ENCODE measurements at places on chromosomes 6 and 20. TPM values are rescaled to one million over a fixed set of nuclear protein-coding genes. Genes with fewer than 3 reads are reported as not detected.

DNA sequence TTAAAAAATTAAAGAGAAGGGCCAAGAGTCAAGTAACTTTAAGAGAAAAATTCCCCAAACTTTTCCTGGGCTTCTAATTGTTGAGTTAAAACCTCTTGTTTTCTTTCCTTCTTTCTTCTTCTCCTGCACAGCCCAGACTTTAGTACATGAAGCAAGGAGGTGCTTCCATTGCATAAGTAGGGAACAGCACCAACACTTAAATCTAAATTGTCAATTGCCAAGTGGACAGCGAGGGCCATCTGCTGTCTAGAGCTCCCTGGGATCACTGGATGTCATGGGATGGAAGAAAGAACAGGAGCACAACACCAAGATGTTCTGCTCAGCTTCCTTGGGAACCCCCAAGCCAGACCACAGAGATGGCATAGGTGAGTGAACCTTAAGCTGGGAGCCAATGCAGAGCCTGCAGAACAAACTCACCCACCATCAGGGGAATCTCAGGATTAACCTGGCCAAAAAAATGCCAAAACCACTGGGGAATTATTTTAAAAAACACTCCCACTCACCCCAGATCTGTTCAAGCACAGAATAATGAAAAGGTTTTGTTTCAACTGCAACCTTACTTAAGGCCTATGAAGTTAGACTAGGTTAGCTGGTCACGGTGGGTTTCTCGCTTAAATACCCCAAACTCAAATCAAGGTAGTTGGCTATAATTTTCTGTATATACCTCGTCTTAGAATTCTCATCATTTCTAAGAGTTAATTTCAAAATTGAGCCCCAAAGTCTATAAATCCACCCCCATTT, 67.8 kb downstream of the TNFRSF21 start:
- no peak for DNase-seq

- DNase-seq, result peak; percentile 8
Measured at GRCh38 chr20:61726979-61727378, 338.7 kb downstream of the TAF4 start.

DNA sequence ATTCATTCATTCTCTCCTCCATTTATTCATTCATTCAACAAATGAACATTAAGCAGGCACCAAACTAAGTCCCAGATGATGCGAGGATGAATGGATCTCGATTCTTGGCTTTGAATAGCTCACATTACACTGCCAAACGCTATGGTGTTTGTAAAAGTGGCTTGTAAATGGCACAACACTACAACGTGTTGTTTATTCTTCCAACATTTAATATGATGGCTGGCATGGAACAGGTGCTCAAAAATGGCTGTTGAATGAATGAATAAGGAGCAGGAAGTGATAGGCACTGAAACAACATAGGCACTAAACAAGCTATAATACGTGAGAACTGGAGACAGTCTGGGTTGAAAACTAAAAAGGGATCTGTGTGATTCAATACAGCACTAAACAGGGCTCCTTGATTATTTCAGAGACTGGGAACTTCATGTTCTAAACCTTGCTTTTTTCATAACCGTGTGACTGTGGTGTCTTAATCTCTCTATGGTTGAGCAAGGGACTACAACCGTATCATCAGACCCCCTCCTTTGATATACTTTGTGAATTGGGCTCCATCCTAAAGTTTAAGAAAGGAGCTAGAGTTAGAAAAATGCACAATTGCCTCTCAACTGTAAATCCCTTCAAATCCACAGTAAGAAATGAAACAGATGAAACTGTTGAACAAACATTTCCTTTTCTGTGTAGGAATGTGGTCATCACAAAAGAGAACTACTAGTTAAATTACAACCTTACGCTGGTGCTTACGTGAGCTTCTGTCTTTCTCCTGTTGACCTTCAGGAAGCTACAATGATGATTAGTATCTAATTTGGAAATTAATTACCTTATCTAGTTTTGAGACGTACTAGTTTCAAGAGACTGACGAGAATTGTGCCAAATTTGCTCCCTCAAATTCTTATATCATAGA, 16.9 kb upstream of the SLC16A10 start:
- DNase-seq, result no peak

GRCh38 chr6:23301556-23301955, 732.2 kb downstream of the HDGFL1 start:
- no peak for DNase-seq

- no peak for DNase-seq
Measured at GRCh38 chr6:97214671-97215070, 68.3 kb downstream of the MMS22L start.

DNA sequence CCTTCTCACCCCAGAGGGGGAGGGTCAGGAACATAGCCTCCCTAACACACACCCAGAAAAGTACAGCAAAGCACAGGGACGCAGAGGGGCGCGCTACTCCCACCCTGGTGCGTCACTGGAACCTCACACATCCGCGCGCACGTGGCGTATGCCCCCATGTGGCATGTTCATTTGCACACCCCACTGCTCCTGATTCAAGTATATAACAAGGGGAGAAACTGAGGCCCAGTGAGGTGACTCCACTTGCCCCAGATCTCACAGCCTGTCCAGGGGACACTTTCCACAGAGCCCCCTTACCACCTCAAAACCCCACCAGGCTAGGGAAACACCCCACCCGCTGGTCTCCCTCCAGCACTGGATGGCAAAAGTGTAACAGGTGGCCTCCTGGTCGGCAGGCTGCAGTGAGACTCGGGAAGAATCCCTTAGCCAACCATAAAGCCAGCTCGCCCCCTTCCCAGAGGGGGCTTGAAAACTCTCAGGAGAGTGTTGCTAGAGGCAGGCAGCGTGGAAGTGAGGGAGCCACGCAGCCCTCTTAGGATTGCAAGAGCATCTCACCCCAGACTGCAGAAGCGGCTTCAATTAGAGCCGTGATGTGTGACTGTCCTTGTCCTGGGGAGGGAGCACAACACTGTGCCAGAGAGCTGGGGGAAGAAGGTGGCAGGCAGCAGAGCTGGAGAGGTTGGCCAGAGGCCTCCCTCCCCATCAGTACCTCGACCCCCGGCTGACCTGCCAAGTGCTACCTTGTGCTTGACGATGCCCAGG, at the start of gene GRM4:
Gene GRM4 (minus strand): TSS at position 67 of the 762 bp plus-strand sequence. CDS start 12,591 bp downstream, outside the sequence.
- DNase-seq, result peak; percentile 63

- no peak for DNase-seq
Measured at GRCh38 chr6:46129291-46129628, 529 bp upstream of the ENPP4 start.

DNA sequence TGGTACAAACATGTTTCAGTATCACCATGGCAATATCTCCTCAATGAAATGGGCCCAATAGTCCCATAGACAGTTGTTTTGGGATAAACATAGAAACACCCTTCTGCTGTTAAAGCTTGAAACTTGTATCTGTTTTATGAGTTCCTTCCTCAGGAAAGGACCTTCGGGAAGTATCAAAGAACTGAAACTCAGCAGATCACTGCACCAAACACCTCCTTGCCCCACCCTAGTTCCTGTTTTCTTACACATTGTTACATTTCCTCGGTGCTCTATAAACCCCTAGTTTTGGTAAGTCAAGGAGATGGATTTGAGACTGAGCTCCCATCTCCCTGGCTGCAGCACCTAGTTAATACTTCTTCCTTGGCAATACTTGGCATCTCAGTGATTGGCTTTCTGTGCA, 73.8 kb upstream of the ECI2 start:
- DNase-seq, result no peak

GRCh38 chr20:1499528-1500420, 8.6 kb upstream of the SIRPB2 start:
- DNase-seq, result no peak

- DNase-seq, result no peak
Measured at GRCh38 chr6:7512320-7512719, 29.2 kb upstream of the DSP start.

DNA sequence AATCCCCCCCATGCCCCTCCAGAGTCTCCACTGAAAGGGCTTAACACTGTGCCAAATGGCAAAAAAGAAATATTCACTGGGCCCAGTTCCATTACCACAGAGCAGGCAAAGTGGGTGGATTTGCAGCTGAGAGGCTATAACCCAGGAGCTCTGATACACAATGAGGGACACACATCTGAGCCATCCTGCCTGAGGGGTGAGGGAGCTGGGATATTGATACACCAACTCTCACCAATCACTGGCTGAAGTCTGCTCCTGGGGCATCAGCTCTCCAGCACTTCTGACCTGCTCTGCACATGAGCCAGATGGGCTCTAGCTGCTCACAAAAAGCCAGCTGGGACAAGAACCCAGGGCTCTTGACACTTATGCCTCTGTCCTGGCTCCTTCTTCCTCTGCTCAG, 4.9 kb downstream of the BPIFB1 start:
- DNase-seq, result no peak

GRCh38 chr6:12886961-12887775, 170.6 kb downstream of the PHACTR1 start:
- DNase-seq, result no peak

- no peak for DNase-seq
Measured at GRCh38 chr20:61251529-61252393, at the start of gene CDH4. CDH4 (plus strand) TSS chr20:61252261.

- DNase-seq, result no peak
Measured at GRCh38 chr6:99330159-99330558, 19.3 kb downstream of the FAXC start.

GRCh38 chr6:134701301-134701700, 248.6 kb downstream of the ALDH8A1 start:
- no peak for DNase-seq

DNA sequence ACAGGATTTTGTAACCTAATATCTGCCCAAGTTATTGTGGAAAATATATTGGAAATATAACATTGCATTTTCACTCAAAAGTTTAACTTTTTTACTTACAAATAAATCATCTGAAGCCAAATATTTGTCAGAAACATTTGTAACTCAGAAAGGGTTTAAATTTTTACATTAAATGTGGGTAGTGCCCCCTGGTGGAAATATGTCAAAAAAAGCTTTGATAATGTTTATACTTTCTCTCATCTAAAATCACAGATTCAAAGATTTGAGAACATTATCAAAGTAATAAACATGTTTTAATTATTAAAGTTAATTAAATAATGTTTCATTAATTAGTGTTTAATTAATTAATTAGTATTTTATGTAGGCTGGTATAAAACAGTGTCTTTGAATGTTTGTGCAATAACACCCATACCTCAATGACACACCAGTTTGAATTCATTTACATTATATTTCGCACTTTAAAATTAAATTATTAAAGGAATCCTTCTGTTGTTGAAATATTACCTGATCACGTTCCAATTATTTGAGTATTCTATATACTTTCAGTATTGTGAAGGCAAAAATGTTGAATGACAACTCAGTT, 320.1 kb upstream of the FKBP1C start:
- no peak for DNase-seq

DNA sequence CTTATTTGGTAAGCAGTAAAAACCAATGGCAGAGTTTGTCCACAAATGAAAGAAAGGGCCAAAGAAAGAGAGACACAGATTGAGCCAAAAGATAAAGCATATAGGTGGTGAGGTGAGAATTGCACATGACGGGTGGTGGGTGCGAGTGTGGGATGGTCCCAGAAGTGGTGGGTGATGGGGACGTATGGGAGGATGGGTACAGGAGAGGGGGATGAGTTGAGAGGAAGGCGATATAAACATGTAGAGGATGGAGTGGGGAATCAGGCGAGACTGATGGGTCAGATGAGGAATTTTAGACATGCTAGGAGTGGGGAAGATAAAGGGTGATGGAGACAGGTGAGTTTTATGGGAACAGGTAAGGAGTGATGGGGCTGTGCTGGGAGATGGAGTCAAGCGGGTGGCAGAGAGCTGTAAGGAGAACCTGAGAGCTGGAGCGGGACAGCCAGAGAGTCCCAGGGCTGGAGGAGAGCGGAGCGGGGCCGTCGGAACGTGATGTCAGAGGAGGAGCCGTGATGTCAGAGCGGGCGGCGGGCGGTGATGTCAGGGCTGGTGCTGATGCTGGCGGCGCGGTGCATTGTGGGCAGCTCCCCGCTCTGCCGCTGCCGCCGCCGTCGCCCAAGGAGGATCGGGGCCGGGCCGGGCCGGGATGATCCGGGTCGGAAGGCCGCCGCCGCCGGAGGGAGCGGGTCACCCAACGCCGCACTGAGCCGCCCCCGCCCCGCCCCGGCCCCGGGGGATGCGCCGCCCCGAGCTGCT, at the start of gene TTBK1:
Gene TTBK1 (plus strand): TSS at position 574 of the 756 bp plus-strand sequence. CDS start 3,180 bp downstream, outside the sequence.
- no peak for DNase-seq

DNA sequence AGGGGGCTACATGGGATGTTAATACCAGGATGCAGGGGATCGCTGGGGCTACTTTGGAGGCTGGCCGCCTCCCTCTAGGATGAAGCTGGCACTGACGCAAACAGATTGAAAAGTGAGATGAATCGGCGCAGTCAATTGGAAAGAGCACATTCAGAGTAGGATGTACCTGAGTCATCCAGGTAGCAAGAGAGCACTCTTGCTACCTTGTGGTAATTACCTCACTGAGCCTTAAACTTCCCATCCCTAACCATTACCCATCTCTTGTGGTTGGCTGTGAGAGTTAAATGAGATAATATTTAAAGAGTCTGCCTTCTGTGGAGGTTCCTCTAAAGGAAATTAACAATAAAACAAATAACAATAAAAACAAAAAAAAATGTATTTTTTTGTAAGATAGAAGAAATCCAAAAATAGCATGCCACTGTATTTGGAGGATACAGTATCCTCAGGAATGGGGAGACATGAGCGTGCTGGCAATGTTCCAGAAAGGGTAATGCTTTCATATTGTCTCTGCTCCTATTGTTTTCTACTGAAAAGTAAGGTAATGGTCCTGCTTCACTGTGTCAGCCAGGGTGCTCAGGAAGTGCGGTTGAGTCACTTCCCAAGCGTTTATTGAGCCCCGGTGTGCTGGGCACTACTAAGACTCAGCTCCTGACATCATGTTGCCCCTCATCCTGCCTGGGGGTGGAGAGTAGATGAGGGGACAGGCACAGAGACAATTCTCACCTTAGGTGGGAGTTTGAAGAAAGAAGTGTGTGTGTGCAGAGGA, 301.1 kb downstream of the EYA4 start:
- no peak for DNase-seq

The FERMT1 gene
- 1.5 TPM for total RNA-seq

The LY6G6D gene
- not detected for total RNA-seq

The CD24 gene
- total RNA-seq, result 8.0 TPM

The CRISP2 gene
- not detected for total RNA-seq

The PRDM13 gene
- total RNA-seq, result not detected

The ADGRF4 gene
- total RNA-seq, result not detected

The SLC2A10 gene
- total RNA-seq, result 13.9 TPM

The RSPO3 gene
- 12.5 TPM for total RNA-seq

The RAMACL gene
- 2.4 TPM for total RNA-seq
